ENCODE measurements at places on chromosomes 2 and 18.
A peak's percentile ranks its signal among the peaks of the same experiment; 100 is the strongest.

GRCh38 chr2:123770996-123771720, 253.9 kb upstream of the CNTNAP5 start:
- ATAC-seq = no peak

- ATAC-seq = no peak
Measured at GRCh38 chr2:48148841-48149430, 242.6 kb upstream of the FBXO11 start.

- ATAC-seq = peak; percentile 21
Measured at GRCh38 chr2:172836827-172837226, 101.2 kb downstream of the RAPGEF4 start.

DNA sequence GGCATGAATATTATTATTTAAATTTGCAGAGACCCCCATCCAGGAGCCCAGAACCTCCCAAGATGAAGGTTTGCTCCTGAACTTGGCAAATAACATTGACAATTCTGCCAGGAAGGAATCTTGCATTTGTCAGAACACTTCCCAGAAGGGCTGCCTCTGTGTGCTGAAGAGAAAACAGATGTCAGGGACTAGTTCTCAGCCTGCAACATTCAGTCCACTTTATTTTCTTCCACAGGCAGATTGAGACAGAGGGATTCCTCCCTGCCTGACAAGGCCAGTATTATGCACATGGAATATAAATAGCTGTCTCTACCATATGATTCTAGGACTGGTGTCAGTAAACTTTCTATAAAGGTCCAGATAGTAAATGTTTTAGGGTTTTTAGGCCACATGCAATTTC, 171.5 kb upstream of the SIX2 start:
- ATAC-seq = no peak

All from motor neuron (in vitro differentiated cells).